ENCODE measurements at places on chromosomes 12 and 14. TPM values are rescaled to one million over a fixed set of nuclear protein-coding genes. Genes with fewer than 3 reads are reported as not detected.
A peak's percentile ranks its signal among the peaks of the same experiment; 100 is the strongest.

DNA sequence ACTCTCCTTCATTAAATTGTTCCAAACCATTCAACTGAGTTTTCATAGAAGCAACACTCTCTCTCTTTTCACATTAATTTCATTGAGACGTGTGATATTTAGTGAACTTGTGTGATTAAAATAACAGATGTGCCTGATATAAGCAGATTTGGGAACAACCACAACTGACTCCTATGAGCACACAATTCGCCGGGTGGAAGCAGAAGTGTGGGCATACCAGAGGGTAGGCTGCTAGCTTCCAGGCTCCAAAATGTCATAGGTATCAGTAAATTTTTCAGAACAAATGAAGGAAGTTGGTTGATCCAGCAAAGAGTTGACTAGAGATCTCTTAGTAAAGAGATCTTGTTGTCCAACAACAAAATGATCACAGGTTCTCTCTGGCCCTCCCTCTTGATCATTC is 429.7 kb downstream of the DPF3 start:
- H3K4me3 ChIP-seq, result no peak overlapping the region
- no peaks in the 10 kb centered on the region for H3K4me1 ChIP-seq
- DNase-seq, result no peak
- no peak overlapping the region for H3K27ac ChIP-seq
- no peaks in the 10 kb centered on the region for H3K27me3 ChIP-seq

GRCh38 chr12:105330283-105330930 is at the start of gene C12orf75:
TSS of gene C12orf75 (plus strand) at chr12:105330691. CDS start at chr12:105330892, 201 bp downstream.
- H3K36me3 ChIP-seq, result no peaks in the 10 kb centered on the region
- H3K4me1 ChIP-seq, result no peaks in the 10 kb centered on the region
- H3K4me3 ChIP-seq, result peak within 1 kb of the TSS; percentile 28
- no peak within 1 kb of the TSS for H3K27ac ChIP-seq

The SMARCC2 gene
- total RNA-seq, result 70.2 TPM

- H3K27me3 ChIP-seq, result no peaks in the 10 kb centered on the region
- no peaks in the 10 kb centered on the region for H3K4me1 ChIP-seq
- DNase-seq, result no peak
Measured at GRCh38 chr14:24851837-24852236, 198.1 kb downstream of the STXBP6 start.

GRCh38 chr12:100110276-100110675 is 32.4 kb downstream of the BLTP3B start:
- H3K27ac ChIP-seq, result no peak overlapping the region
- no peaks in the 10 kb centered on the region for H3K27me3 ChIP-seq
- no peak overlapping the region for H3K4me3 ChIP-seq
- no peaks in the 10 kb centered on the region for H3K36me3 ChIP-seq
- H3K4me1 ChIP-seq, result no peaks in the 10 kb centered on the region
- DNase-seq, result no peak

DNA sequence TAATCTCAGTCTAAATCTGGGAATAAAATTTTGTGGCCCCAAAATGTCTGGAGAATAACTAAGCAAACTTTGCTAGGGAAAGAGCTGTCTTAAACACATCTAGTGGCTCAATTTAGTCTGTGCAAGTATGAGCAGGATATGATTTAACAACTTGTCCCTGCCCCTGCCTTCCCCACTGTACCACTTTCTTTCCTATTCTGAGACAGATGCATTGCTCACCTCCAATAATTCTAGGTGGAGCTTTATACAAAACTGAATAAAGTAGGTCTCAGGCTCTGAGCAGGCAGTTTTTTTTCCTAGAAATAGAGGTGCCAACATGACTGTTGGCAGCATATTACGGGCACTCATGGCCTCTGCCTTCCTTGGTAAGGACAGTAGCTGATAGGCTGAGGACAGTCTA is 412.1 kb downstream of the DAD1 start:
- H3K27me3 ChIP-seq, result no peaks in the 10 kb centered on the region
- DNase-seq, result no peak
- no peaks in the 10 kb centered on the region for H3K4me1 ChIP-seq
- H3K27ac ChIP-seq, result no peak overlapping the region
- no peak overlapping the region for H3K4me3 ChIP-seq

Measured in K562 (cell line).